ENCODE measurements at places on chromosomes 11 and 22.

DNA sequence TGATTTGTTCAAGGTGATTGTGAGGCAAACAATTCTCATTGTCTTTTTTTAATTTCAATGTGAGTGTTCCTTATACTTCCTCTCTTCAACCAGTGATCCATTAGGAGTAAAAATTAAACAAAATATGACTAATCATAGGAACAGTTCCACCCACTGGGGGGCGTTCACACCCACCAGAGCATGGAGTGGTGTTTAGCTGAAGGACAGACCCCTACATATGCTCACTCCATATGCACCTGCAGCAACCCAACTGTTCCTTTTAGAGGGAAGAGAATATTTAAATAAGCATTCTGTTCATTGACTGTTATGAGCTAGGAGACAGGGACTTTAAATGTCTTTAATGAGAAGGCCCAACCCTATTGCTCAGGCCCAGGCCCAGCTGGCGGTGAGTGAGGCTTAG lies 78.7 kb upstream of the DRD2 start:
- DNase-seq, result no peak

GRCh38 chr11:41878095-41878494 lies 418.6 kb upstream of the LRRC4C start:
- DNase-seq, result no peak

DNA sequence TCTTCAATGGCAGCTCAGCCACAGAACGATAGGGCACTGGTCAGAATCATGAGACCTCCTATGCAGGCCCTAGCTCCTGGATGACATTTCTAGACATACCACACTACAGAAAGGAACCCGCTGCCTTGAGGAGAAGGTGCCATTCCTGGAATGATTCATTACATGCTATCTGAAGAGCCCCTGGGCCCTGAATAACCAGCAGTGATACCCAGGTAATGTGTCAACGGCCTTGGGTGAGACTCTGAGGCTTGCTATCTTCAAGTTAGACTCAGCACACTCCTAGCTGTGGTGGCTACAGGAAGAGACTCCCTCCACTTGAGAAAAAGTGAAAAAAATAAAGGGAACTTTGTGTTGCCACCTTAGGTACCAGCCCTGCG lies 161.2 kb upstream of the GRIA4 start:
- no peak for DNase-seq

DNA sequence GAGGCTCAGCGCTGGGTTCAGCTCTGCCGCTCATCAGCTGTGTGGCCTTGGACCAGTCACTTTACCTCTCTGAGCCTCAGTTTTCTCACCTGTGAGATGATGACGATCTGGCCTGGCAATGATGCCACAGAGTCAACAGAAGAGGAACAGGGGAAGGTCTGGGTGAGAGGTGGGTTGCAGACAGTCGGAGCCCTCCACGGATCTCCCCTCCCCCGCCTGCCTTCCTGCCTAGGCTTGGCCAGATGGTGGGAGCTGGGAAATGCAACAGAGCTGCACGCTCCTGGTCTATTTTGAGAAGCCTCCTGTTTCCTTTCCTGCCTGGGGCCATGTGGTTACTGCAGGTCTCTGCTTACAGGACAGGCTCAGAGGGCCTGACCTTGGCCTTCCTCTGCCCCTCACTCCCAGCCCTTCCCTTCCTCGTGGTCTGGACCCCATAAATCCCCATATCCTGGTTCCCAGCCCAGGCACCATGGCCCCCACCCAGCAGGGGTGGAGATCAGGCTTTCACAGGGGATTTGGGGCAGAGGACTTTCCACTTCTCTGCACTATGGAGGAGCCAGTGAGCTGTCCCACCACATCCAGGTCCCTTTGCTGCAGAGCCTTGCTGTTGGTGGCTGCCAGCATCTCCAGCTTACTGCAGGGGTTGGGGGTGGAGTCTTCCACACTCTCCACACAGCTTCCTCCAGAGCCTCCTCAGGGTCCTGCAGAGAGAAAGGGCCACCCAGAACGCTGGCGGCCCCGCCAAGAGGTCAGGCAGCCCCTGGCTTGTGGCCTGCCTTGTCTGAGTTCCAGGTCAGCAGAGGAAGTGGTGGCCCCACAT lies 46.9 kb downstream of the C11orf96 start:
- no peak for DNase-seq

- DNase-seq, result no peak
These were observed 149.8 kb upstream of the PITPNB start for GRCh38 chr22:28068826-28069225.

GRCh38 chr11:65854852-65855837 lies 2.8 kb downstream of the CFL1 start:
- no peak for DNase-seq

Measured in iPS-NIHi11 (cell line).